ENCODE measurements at places on chromosomes 16 and 17.

DNA sequence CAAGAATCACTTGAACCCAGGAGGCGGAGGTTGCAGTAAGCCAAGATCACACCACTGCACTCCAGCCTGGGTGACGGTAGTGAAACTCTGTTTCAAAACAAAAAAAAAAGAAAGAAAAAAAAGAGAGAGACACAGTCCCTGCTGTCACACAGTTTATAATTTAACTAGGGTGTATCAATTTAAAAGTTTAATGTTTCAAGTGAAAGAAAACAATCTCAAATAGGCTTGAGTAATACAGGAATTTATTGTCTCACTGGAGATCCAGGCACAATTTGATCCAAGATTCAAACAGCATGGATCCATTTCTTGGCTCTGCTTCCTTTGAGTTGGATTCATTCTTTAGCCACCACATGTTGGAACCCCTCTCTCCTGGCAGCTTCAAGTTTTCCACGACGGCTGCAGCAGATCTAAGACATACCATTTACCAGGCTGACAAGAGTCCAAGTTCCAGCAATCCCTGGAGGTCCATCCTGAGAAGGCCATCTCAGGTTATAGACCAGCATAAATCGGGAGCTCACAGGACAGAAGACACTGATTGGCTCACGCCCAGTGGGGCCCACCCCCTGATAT is 97.5 kb downstream of the YPEL2 start:
- DNase-seq = no peak

GRCh38 chr16:88888461-88889387 is 22.3 kb upstream of the PABPN1L start:
- no peak for DNase-seq

DNA sequence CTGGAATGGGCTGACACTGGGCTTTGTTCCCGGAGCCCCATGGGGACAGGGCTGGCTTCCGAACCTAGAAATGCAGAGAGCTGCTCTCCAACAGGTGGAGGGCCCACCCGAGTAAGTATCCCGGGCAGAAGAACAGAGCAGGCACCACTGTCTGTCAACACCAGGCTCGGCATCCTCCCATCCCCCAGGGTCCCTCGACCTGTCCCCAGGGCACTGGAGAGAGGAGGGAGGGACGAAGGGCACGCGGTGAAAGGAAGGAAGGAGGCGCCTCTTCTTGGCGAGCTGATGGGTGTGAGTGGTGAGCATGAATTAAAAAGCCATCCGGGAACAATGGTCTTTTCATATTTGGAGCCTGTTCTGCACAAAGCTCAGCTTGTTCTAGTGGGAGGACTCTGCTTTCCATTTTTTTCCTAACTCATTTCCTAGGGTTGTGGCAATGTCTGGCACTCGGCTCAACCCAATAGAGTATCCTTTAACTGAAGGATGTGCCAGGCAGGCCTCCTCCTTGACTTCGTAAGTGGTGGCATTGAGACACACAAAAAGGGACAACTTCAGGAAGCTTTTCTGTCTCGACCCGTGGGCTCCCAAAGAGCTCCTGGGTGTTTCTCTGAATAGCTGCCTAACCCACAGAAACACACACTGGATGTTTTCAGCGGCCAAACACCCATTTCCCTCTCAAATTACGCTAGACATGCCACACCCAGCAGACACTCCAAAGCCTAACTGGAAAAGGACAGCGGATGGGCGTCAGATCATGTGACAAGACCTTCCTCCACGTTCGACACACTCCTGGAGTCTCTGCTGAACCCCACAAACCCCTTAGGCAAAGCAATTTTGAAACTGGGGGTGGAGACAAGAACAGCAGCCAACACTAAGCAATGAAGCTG is 47.7 kb downstream of the ZFHX3 start:
- peak; percentile 22 for DNase-seq

- peak; percentile 61 for DNase-seq
Measured at GRCh38 chr16:68800257-68800875, 43.0 kb upstream of the TANGO6 start.

DNA sequence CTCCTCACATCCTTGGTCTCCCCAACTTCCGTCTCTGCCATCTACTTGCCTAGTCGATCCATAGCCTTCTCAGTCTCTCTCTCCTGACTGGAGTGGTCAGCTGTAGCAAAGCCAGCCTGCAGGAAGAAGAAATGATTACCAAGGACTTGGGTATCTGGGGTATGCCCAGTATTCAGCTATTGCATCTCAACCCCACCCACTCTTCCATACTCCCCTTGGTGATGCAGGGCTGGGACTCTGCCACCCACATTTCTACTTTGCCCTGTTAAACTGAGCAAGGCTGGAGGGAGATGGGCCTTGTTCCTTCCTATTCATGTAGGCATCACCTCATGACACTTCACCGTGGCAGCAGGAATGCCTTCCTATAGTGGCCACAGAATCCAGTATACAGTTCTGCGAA is 2.3 kb downstream of the COPRS start:
- no peak for DNase-seq

DNA sequence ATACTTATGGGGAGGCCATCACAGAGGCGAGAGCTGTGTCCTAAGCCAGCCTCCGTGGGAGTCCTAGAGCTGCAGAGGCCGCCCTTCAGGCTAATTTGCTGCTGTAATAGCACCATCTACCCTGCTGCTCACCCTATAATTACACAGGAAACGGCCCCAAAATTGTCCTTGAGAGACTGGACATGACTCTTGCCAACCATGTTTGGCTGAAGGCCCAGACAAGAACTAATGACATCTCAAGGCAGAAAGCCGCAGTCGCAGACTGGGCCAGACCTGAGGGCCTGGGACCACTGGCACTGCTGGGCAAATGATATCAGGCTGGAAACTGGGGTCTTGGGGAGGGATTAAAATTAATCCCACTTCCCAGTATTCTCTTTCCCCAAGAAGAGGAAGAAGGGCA is 24.1 kb downstream of the PSMD7 start:
- DNase-seq = no peak

- no peak for DNase-seq
Measured at GRCh38 chr16:9007177-9007794, 43.6 kb upstream of the USP7 start.

- no peak for DNase-seq
Measured at GRCh38 chr17:9266031-9266680, 244.8 kb downstream of the NTN1 start.

DNA sequence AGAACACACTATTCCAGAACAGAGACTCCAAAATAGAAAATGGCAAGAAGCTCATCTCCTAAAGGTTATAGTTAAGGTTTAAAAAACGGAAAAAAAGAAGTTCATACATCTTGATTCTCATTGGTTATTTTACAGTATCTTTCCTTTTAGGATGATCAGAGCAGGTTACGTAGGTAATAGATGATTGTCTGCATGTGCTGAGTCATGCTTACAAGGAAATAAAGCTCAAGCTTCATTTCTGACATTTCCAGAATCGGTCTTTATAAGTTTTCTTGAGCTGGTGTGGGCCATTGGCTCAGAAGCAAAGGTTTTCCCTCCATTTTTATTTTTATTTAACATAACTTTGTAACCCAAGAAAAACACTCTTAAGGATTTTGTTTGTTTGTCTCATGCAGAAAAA is 1030.3 kb upstream of the CDH8 start:
- DNase-seq = no peak

GRCh38 chr17:42110301-42111264 is 1.9 kb downstream of the DHX58 start:
- no peak for DNase-seq

GRCh38 chr17:44308865-44309264 is 464 bp downstream of the RUNDC3A start:
- DNase-seq = no peak

GRCh38 chr17:42685831-42686230 is 3.5 kb downstream of the CNTNAP1 start:
- DNase-seq = no peak
